Heart right ventricle (tissue), 16 donors: ENCODE measurements at places on chromosomes 1 and 21. TPM values are rescaled to one million over a fixed set of nuclear protein-coding genes. Genes with fewer than 3 reads are reported as not detected.

Gene RNASEL
- 3.5 TPM for total RNA-seq

DNA sequence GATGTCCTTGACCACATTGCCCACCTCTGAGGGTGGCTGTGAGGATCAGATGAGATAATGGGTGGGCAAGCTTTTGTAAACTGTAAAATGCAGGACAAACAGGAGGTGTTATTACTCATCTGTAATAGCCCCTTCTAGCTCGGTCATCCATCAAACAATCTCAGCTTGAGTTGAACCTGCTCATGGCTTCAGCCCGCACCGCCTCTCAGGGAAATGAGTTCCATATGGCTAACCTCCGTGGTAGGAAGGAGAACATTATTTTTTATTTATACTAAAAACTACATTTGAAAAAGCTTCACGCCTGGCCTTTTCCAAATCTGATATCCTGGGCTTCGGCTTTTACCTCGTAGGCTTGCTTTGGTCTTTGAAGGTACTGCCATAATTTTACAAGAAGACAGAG is 116.2 kb upstream of the USP24 start:
- H3K36me3 ChIP-seq = no peaks in the 10 kb centered on the region
- no peak for DNase-seq
- H3K4me1 ChIP-seq = peaks cover 12% of the 10 kb centered on the region
- H3K27ac ChIP-seq = no peak overlapping the region
- no peaks in the 10 kb centered on the region for H3K27me3 ChIP-seq

Gene RXFP4
- total RNA-seq = not detected

Gene PDZK1
- total RNA-seq = not detected

GRCh38 chr1:239537795-239538194 is 151.4 kb downstream of the CHRM3 start:
- H3K27ac ChIP-seq = no peak overlapping the region
- H3K36me3 ChIP-seq = no peaks in the 10 kb centered on the region
- H3K27me3 ChIP-seq = no peaks in the 10 kb centered on the region
- H3K4me1 ChIP-seq = peaks cover 7% of the 10 kb centered on the region
- DNase-seq = no peak

GRCh38 chr1:76802094-76802493 is 65.2 kb upstream of the ST6GALNAC5 start:
- H3K27ac ChIP-seq = no peak overlapping the region
- H3K4me1 ChIP-seq = no peaks in the 10 kb centered on the region
- no peaks in the 10 kb centered on the region for H3K27me3 ChIP-seq

DNA sequence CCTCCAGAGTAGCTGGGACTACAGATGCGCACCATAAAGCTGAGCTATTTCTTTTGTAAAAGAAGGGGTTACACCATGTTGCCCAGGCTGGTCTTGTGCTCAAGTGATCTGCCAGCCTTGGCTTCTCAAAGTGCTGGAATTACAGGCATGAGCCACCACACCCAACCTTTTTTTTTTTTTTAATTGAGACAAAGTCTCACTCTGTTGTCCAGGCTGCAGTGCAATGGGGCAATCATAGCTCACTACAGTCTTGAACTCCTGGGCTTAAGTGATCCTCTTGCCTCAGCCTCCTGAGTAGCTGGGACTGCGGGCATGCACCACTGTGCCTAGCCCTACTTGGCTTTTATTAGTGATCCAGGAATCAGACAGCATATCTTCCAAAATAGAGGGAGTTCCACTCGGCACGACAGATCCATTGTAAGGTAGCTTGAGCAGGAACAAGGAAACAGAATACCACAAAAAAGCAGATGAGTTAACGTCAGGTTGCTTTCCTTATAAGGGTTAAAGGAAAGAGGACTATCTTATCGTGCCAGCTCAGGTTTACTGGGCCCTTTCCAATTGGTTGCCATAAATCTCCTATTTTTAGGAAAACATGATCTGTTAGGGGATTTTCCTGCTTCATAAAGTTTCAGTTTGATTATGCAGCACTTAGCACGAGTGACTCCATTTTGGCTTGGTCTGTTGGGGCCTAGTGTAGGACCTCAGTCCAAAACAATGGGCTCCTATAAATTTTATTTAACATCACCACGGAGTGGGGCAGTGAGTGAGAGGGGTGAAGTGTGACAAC is 45.2 kb downstream of the NENF start:
- no peak overlapping the region for H3K27ac ChIP-seq
- no peak overlapping the region for H3K4me3 ChIP-seq
- no peaks in the 10 kb centered on the region for H3K36me3 ChIP-seq

Gene SUMO3
- 69.7 TPM for total RNA-seq

- no peak overlapping the region for H3K4me3 ChIP-seq
- no peak for DNase-seq
- H3K27me3 ChIP-seq = no peaks in the 10 kb centered on the region
- no peaks in the 10 kb centered on the region for H3K4me1 ChIP-seq
- H3K27ac ChIP-seq = no peak overlapping the region
- no peaks in the 10 kb centered on the region for H3K36me3 ChIP-seq
Observed at GRCh38 chr1:6953907-6954364, 168.7 kb downstream of the CAMTA1 start.

Gene MDM4
- total RNA-seq = 42.9 TPM

DNA sequence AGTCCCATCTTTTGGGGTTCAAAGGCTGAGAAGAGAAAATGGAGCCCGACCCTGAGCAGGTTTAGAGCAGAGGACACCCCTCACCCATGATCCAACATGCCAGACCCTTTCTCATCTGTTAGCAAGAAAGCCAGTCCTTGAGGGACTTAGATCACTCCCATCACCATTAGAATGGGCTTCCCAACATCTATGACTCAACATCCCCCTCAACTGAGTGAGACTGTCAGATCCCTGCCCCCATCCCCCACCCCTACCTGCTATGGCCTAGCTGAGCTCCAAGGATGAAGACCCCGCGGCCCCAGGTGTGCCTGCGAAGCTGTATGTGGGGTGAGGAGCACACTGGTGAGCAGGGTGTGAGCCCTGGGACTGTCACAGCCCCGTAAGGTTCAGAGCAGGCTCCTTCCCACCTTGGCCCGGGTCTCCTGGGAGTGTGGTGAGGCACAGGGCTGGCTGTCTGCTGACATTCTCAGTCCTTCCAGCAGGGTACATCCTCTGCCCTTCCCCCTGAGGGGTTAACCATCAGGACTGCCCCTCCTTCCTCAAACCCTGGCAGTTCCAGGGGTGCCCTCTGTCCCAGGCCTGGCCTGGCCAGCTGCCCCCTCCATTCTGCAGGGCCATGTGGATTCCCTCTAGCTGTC is 21.4 kb upstream of the BLACAT1 start:
- H3K27ac ChIP-seq = no peak overlapping the region
- H3K4me1 ChIP-seq = no peaks in the 10 kb centered on the region
- no peak overlapping the region for H3K4me3 ChIP-seq
- no peaks in the 10 kb centered on the region for H3K27me3 ChIP-seq

DNA sequence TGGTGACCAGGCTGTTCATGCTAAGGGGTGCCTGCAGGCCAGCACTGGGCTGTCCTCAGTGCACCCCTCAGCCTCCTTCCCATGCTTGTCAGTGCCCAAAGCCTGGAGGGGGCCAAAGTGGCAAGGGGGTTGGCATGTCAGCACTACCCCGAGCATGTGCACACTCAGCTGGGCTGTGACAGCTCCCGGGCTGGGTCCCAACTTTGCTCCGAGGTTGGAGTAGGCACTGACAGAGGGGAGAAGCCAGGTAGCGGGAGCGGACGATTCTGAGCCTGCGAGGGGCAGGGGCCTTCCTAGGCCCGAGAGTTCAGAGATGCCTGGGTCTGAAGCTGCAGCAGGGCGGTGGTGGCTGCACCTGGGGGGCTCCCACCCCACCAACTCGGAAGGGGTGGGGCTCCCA is 119.0 kb downstream of the MAST2 start:
- DNase-seq = peak; percentile 77
- H3K4me1 ChIP-seq = peaks cover 21% of the 10 kb centered on the region
- no peak overlapping the region for H3K4me3 ChIP-seq
- H3K27me3 ChIP-seq = no peaks in the 10 kb centered on the region

Gene KRTAP6-2
- not detected for total RNA-seq
